Stimulated activated effector memory CD8-positive, alpha-beta T cell treated with anti-CD3 and anti-CD28 coated beads, Interleukin-12 subunit alpha, Interleukin-12 subunit beta, amount 100 ng/mL, for 72 hours (primary cell): ENCODE measurements at places on chromosomes 5 and 9.
A peak's percentile ranks its signal among the peaks of the same experiment; 100 is the strongest.

GRCh38 chr9:137029058-137029936 lies 1.3 kb upstream of the ABCA2 start:
- DNase-seq, result peak; percentile 90

DNA sequence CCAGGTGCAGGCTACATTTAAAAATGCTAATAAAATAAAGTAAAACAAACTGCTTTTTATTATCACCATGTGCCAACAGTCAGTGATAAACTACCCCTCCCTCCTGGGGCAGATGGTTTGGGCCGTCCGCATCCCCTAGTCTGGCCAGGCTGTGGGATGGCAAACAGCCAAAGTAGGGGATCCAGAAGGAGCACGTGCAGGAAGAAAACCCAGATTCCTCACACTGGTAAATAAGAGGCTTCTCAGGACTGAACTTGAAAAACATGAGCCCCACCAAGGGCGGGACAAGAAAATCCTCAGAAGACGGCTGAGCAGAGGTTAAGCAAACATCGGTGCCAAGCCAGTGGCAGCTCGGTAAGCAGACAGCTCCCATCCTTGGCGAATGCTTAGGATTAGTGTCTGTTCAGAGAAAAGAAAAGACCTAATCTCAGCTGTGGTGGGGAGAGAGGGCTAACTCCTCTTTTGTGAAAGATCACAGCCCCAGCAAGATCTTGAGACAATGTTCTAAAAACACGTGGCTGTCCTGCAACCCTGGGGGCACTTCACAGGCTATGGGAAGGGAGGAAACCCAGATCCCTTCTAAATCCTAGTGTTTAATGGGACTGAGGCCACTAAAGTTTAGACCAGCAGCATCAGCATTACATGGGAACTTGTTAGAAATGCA lies 46.5 kb upstream of the GDNF start:
- no peak for DNase-seq

DNA sequence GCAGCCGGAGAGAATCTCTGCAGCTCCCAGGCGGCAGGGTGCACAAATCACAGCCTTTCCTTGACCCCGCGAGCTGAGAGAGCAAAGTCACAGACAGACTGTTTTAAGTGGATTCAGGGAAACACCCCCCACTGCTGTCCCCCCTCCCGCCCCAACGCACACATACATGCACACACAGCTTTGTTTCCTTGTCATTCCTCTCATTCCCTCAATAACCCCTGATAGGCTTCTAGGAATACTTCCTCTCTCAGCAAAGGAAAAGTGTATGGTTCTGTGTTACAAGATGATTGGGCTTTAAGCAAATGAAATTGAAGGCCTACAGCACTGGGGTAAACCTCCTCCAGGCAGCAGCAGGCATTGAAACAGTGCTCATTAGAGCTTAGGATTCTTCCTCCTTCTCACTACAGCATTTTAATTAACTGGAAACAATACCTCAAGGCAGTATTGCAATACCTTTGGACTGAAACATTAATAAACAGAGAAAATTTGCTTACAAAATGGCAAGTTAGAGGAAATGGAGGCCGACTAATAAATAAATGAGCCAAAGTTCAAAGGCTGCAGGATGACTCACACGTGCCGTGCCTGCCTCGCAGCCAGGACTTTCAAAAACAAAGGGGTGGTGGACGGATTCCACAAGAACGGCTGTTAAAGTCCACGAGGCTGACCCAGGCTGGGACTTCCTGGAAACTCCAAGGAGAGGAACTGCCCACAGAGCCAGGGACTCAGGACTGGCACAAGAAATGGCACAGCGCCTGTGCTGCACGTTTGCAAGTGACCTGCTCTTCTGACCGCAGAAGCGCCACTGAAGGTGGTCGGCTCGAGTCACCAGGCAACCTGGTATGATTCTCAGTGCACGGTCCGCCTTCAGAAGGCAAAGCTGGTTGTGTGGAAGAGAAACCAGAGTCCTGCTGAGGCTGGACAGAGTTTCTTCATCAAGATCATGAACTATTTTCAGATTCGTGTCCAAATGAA lies 236.2 kb downstream of the SYK start:
- no peak for DNase-seq

GRCh38 chr5:65418661-65419060 lies 63.1 kb downstream of the ADAMTS6 start:
- DNase-seq, result no peak

- DNase-seq, result no peak
Measured at GRCh38 chr5:154541553-154541952, 63.5 kb upstream of the HAND1 start.

DNA sequence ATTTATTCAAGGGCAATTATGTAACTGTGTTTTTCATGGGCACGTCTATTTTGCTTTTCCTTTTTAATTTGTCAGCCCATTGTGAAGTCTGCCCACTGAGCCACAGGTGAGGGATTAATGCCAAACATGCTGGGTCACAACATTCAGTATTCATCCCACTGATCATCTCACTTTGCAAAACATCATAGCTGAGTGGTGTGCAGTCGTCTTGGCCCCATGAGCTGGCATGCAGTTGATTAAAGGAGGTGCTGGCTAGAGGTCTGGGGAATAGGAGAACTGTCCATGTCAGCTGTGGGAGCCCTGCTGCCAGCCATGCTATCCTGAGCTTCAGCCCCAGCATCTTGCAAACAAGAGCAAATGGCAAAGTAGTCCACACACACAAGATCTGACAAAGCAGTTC lies 11.7 kb upstream of the ESM1 start:
- DNase-seq, result no peak

DNA sequence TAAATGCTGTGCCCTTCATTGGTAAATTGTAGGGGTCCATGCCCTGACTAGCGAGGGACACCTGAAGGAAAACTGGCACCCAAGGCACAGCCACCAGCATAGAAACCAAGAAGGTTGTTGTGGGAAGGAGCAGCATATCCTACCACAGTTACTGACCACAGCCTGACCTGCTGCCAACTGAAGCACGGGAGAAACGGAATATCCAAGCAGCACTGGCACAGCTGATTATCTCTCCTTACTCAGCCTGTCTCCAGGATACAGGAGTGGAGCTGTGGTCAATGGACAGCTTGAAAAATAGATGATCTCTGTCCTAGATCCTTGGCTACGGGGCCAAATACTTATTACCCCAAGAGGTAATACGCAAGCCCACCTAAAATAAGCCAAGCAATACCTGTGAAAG lies 164.5 kb downstream of the ATPSCKMT start:
- DNase-seq, result no peak

GRCh38 chr9:95938724-95939123 lies 63.2 kb downstream of the ERCC6L2 start:
- DNase-seq, result no peak

DNA sequence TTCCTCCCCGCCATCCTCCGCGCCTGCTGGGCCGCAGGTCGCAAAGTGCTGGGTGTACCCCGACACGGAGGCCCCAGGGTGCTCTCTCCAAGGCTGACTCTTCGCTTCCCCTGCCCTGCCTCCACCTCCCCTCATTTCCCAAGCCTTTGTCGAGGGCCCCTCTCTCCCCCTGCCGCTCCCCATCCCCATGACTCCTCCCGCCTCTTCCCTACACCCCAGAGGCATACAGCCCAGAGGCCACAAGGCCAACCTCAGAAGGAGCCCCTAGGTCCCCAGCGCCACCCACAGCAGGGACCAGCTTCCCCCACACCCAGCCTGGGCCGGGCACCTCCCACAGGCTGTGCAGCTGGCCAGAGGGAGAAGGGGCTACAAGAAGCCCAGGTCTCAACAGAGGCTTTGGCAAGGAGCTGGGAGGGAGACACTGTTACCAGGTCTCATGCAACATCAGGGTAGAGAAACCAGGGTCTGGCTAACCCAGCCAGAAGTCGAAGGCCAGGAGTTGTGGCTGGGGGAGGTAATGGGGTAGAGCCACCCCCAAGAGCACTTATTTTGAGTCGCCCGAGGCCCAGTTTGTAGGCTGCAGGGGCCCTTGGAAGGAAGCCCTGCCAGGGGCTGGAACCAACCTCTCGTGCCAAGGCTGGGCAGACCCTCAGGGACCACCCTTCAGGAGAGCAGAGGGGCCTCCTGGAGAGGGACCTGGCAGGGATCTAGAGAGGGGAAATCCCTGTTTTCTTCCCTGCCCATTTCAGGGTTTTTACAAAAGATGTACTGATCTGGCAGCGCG lies 24.5 kb upstream of the SARDH start:
- no peak for DNase-seq

- DNase-seq, result no peak
Measured at GRCh38 chr5:145855763-145856267, 17.0 kb downstream of the GRXCR2 start.

- no peak for DNase-seq
Measured at GRCh38 chr9:22228542-22228941, 218.1 kb upstream of the DMRTA1 start.

- no peak for DNase-seq
Measured at GRCh38 chr9:116403171-116403570, 249.6 kb downstream of the PAPPA start.

- DNase-seq, result no peak
Measured at GRCh38 chr5:128350705-128351104, 187.3 kb downstream of the FBN2 start.

GRCh38 chr5:81826128-81826527 lies 75.2 kb upstream of the SSBP2 start:
- no peak for DNase-seq

- DNase-seq, result no peak
Measured at GRCh38 chr5:179382486-179382885, 37.2 kb upstream of the ADAMTS2 start.

DNA sequence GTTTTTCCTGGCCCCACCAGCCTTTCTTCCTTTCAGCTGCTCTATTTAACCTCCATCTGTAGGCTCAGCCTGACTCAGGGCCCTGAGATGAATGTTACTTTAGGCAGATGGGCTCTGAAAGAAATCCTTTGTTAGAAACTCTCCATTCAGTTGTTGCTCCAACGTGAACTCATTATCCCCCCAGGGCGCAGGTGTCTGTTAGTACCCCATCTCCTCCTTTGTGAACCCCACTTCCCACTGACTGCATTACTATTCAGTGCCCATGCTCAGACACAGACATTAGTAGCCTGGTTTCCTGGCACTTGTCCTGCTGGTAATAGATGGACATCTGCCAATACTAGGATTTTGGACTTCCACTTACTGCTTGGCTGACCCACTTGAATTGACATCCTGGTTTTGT lies 1271.6 kb downstream of the PTPRD start:
- DNase-seq, result no peak

- DNase-seq, result no peak
Measured at GRCh38 chr5:113807427-113807991, 294.0 kb downstream of the YTHDC2 start.
